ENCODE measurements at places on chromosomes 13 and 19.

DNA sequence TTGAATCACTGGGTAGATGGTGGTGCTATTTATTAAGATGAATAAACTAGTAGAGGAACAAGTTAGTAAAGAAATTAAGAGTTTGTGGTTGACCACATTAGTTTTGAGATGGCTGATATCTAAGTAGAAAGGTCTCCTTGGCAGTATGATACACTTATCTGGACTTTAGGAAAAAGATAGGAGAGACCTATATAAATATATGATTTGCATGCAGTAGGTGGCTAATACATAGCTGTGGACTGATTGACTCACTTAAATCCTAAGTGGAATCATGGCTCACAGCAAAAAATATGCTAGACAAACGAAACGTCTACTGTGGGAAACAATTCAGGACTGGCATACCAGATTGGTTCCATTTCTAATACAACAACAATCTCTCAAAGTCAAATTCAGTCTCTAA is 92.0 kb downstream of the CAB39L start:
- no peak for DNase-seq

DNA sequence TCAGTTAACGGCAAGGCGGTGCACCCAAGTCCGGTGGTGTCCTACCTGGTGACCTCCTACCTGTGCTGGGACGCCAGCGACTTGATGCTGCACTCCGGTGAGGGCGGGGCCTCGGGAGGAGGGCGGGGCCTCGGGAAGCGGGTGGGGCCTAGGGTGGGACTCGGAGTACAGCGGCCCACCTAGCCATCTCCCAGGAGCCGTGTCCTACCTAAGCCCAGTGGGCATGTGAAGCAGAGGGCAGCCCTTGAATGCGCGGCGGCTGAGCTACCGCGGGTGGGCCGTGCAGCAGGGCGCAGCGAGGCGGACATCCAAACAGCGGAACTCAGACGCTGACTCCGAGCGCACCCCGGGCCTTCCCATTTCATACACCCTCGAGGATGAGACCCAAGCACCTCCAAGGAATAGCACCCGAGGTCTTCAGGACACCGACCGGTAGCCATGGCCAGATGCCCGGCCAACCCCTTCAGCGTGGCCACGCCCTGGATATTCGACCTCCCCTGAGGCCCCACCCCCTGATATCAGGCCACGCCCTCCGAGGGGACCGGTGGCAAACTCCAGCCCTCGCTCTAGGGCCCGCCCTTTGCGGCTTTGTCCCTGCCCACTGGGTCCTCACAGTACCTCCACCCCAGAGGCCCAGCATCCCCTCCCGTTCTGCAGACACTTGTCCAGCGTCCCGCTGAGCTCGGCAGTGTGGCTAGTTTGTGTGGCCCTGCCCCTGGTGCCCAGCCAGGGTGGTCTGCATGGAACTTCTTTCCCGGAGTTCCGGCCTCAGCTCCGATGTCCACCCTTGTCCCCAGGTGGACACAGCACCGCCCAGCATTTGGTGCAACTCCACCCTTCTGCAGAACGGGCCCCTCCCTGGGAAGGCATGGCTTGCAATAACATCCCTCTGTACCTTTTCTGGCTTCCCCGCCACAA is 5.4 kb downstream of the KLK1 start:
- DNase-seq, result no peak

DNA sequence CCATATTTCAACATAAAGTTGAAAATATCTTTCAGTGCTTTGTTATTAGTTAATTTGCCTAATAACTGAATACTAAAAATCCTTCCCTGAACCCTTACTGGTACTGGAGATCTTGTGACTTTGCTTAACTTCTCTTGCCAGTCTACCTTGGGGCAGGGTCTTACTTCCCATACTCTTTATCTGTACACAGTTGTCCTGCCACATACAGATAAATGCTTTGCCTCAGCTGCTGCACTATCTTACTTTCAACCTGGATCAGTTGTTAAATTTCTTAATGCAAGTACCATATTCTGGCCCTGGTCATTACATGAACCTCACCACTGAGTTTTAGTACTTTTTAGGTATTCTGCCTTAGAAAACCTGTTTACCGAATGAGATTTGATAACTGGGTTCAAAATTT is 107.6 kb downstream of the PIBF1 start:
- no peak for DNase-seq

DNA sequence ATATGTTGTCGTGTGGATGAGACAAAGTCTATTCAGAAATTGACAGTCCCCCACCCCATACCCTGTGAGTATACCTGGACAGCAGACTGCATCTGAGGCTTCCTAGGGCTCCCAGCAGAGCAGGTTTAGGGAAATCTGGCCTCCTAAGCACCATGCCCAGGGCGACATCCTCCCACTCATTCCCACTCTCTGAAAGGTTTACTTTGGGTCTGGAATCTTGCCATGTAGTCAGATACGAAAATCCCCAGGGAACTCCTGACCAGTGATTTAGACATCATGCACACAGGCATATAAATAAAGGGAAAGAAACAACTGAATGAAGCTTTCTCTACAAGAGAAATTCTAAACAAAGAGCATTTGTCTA is 717 bp upstream of the NALCN start:
- no peak for DNase-seq

DNA sequence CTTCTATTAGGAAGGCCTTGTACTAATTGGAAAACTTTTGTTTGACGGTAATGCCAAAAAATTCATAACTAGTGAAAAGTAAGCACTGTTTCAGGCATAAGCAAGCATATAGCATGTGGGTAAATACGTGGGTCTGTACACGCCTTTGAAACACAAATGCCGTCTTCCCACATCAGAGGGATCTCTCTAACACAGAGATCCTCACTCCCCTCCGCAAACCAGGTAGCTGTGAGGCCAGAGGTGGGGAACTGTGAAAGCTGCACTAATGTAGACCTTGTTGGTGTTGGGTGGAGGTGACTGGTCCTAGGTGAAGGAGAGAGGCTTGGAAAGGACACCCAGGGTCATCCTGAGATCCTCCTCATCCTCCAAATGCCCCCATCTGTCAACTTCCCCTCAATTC is 16.0 kb upstream of the POU2F2 start:
- DNase-seq, result no peak

- DNase-seq, result no peak
These were observed 233.0 kb upstream of the KLF12 start for GRCh38 chr13:74367193-74367592.
